ENCODE measurements at places on chromosomes 16 and 17.

DNA sequence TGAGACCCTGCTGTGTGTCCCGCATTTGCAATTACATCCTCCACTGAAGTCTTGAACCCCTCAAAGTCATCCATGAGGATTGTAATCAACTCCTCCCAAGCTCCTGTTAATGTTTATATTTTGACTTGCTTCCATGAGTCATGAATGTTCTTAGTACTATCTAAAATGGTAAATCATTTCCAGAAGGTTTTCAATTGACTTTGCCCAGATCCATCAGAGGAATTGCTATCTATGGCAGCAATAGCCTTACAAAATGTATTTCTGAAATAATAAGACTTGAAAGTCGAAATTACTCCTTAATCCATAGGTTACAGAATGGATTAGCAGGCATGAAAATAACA is 2.5 kb upstream of the C16orf87 start:
- DNase-seq = no peak

DNA sequence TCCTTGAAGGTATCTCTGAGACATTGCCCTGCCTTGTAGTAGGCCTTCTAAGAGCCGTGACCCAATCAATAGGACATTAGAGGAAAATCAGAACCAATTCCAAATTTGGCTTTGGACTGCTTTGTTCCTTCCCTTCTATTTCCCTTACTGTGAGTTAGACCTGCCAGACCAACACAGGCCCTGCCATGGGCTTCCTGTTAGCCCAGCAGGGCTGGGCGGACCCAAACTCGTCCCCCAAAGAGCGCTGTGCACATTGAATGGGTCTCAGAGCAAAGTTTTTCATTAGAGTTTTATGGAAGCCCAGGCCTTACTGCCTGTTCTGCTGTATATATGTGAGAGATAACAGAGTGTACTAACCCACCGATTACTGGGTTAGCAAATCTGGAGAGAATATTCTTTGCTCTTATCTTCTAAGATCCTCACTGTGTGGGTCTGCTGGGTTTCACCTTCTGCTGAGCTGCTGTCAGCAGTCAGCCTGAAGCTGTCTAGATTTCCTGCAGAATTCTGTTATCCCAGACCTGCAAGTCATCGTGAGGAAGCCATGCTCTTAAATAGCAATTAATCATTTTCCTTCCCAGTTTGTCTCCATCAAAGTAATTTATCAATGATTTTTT is 5.7 kb downstream of the ARHGAP44 start:
- DNase-seq = no peak

GRCh38 chr17:7947651-7948050 is 15.6 kb downstream of the CNTROB start:
- no peak for DNase-seq

- DNase-seq = no peak
These were observed 13.3 kb upstream of the YWHAE start for GRCh38 chr17:1413281-1413791.

DNA sequence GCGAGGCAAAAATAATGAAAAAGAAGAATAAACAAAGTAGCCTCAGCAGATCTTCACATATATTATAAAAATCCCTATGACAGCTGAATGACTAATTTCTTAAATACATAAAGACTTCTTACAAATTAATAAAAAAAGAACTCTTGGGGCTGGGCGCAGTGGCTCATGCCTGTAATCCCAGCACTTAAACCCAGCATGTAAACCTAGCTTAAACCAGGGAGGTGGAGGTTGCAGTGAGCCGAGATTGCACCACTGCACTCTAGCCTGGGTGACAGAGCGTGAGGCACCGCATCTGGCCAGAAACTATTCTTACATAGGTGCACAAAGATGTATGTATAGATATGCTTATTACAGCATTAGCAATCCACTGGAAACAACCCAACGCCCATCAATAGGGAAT is 27.7 kb downstream of the C17orf100 start:
- DNase-seq = no peak

DNA sequence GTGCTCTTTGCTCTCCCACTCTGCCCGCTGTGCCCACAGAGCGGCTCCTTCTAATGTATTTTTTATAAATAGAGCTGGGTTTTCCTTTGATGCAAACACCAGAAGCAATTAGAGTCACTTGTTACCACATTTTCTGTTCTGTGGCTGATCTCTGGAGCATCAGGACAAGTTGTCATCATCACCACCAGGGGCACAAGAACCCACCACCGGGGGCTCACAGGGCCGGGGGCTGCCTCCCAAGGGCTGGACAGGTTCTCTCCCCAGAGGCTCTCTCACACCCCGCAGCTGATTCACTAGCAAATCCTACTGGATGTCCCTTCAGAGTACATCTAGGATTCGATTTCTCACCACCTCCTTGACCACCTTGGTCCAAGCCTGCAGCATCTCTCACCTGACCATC is 18.5 kb downstream of the C16orf82 start:
- DNase-seq = no peak

DNA sequence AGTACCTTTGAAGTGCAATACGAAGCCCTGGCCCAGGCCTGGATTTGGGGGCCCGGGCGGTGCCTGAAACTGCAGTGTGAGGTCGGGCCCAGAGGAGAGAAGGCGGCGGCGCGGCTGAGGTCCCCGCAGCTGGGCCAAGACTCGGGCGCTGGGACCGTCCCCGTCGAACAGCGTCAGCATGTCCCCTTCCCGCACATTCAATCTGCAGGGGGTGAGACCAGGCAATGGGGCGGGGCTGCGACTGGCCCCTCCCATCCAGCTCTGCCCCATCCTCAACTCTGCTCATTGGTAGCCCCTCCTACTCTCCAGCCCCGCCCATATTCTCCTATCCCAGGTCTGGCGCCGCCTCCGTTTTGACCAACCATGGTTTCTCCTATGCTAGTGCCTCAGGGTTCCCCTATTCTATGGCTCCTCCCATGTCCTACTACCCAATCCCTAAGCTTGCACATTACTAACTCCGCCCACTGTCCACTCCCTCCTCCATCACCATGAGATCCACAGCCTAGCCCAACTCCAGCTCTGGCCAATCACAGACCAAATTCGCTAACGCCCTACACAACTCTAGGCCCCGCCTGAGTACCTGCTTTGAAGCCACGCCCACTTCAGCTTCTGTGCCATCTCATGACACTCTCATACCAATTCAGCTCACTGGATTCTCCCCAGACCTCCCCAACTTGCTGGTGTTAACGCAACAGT is 14.4 kb upstream of the CDIPT start:
- no peak for DNase-seq

- DNase-seq = no peak
These were observed 17.7 kb upstream of the DOK4 start for GRCh38 chr16:57504001-57504400.

- no peak for DNase-seq
These were observed 87.2 kb upstream of the NOG start for GRCh38 chr17:56506349-56506748.

DNA sequence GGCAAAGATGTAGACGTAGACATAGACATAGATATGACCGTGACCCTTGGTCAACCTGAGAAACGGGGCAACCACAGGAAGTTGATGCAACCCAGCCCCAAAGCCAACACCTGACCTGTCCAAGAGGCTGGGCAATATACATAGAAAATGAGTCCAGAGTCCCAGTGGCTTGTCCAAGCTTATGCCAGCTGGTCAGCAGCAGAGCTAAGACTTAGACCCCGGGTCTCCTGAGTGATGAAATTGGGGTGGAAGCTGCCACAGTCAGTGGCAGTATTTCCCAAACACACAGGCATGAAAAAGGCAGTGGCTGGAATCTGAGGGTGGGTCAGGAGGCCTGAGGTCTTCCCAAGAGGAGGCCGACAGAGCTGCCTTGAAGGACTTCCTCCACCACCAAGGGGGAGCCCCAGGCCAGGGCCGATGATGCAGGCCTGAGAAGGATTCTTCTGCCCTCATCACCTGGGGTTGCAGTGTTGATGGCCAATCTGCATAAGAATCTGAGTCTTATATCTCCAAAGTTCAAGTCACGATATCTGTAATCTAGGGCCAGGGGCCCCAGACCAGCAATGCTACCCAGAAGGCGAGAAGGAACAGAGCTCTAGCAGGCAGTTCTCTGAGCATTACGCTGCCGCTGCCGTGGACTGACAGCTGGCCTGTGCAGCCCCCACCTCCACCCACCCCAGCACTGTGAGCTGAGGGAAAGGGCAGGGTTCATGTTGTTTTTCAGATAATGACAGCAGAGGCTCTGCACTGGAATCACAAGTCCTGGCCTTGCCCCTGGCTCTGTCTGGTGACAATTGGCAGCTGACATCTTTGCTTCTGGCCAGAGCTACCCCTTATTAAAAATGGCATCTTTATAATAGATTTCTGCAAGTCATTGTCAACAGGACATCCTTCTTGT is 72.7 kb downstream of the GNAO1 start:
- no peak for DNase-seq

- DNase-seq = no peak
These were observed 21.4 kb upstream of the NKD1 start for GRCh38 chr16:50526796-50527195.

GRCh38 chr17:80780381-80781198 is 211.1 kb upstream of the CHMP6 start:
- DNase-seq = no peak

DNA sequence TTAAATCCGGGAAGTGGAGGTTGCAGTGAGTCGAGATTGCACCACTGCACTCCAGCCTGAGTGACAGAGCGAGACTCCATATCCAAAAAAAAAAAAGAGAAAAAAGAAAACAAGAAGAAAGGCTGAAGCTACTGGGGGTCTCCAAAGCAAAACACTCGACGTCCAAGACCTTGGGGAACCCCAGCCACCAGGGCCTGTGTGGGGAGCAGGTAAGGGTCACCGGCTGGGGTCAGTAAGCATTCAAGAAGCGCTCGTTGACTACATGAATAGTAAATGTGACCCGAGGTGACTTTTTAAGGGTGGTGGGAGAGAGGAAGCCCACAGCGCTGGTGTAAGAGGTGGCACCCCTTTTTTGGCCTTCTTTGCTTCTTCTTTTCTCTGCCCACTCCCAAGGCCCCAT is 49.5 kb downstream of the PECAM1 start:
- no peak for DNase-seq

DNA sequence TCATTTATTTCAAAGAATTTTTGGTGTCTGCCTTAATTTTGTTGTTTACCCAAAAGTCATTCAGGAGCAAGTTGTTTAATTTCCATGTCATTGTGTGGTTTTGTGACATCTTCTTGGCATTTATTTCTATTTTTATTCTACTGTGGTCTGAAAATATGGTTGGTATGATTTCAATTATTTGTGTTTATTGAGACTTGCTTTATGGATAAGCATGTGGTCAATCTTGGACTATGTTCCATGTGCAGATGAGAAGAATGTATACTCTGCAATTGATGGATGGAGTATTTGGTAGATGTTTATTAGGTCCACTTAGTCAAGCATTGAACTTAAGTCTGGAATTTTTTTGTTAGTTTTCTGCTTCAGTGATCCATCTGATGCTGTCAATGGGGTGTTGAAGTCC is 383.0 kb downstream of the PMP22 start:
- DNase-seq = no peak

GRCh38 chr17:18037486-18037885 is 1.5 kb downstream of the ATPAF2 start:
- DNase-seq = no peak

DNA sequence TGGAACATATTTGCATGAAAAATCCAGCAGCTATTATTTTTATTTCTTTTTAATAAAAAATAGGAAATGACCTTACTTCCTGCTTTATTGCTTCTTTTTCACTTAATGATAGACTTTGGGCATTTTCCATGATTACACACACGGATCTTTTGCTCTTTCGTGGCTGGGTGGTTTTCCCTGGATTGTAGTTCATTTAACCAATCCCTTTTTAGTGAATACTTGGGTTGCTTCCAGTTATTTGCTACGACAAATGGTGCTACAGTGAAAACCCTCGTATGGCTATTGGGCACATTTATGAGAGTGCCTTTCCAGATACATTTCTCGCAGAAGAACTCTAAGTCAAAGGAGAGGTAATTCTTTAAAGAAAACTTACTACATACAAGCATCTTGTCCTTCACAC is 38.6 kb downstream of the FOXL1 start:
- no peak for DNase-seq

GRCh38 chr17:63279498-63280230 is 166.4 kb downstream of the CYB561 start:
- DNase-seq = no peak

DNA sequence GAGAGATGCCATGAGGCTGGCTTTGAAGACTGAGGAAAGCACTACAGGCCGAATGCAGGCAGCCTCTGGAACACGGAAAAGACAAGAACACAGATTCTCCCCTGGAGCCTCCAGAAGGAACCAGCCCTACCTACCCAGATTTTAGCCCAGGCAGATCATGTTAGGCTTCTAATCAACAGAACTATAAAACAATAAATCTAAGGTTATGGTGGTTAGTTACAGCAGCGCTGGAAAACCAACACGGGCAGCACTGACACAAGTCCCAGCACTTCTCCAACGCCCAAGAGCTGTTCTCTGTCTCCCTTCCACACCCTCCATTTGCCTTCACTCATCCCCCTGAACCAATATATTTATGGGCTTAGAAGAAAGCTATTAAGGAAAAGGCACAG is 7.5 kb downstream of the ANKRD11 start:
- no peak for DNase-seq

DNA sequence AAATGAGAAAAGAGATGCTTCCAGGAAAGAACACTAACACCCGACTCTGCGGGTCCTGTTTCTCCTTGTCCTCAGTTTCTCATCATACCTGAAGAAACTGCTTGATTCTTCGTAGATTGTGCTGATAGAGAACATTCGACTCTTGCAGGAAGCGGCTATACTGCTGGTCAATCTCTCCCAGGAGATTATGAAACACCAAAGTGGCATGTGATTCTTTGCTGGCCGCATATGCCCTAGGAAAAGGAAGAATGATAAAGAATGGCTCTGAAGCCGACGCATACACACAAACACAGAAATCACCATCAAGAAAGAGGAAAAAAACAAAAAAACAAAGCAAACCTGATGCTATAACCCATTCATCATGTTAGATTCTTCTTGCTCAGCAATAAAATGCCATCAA is 41.8 kb downstream of the STAT3 start:
- no peak for DNase-seq

DNA sequence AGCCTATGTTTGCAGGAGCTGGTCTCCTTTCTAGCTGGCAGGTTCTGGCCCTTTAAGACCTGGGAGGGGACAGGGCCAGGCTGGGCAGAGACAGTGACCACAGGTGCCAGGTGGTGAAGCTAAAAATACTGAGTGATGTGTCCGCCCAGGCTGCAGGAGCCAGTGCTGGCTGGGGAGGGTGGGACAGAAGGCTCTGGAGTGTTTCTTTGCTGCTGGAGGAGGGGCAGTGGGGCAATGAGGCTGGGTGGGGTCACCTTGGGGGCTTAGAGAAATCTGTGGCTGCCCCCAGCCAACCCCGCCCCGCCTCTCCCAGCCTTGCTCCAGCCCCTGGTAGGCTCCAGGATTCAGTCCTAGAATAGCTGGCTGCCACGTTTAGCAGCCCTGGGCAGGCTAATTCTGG is 30.4 kb upstream of the SBK1 start:
- no peak for DNase-seq

DNA sequence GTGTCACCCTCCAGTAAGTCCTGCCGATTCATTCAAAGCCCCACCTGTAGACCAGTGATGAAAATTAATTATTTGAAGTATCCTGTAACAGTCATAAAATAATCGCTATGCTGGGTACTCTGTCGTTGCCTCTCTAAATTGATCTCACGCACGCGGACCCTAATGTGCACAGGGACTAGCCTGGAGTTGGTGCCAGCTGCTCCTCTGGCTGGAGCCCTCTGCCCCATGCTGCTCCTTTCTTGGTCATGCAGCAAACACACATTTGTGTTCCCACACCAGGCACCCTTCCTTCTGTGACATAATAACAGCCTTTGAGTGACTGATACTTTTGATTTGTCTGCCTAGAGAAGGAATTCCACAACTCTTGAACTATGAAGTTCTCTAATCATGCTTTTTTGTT is 16.0 kb downstream of the RAB11FIP3 start:
- DNase-seq = no peak
